ENCODE measurements at places on chromosomes 7 and 10.

DNA sequence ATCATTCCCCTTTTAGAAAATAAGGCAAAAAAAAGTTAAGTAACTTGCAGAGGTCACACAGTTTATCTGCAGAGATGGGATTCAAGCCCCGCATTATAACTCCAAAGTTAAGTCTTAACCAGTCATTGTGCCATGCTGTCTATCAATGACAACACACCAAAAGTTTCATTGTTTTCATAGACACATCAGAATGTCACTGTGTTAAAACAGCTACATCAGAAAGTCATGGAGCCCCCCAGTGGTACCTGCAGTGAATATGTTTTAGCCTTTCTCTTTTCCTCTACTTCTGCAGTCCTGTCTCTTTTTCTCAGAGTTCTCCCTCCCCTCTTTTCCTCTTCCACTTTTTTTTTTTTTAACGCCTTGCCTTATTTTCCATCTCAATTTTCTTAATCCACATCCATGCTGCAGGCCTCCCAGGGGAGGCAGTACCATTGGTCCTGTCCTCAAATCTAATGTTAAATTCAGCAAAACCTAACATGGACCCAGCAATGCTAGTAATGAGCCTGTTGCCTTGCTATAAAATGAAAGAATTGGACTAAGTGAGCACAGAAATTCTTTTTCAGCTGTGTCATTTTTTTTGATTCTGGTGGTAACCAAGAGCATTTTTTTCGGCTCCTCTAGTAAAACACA lies 3.8 kb upstream of the NRCAM start:
- peak; percentile 29 for DNase-seq

- peak; percentile 80 for DNase-seq
Measured at GRCh38 chr7:137930581-137930980, 71.3 kb downstream of the CREB3L2 start.

- DNase-seq, result no peak
Measured at GRCh38 chr10:73847031-73847430, 27.3 kb downstream of the CAMK2G start.

GRCh38 chr7:107078517-107078966 lies 34.0 kb downstream of the PRKAR2B start:
- DNase-seq, result no peak

DNA sequence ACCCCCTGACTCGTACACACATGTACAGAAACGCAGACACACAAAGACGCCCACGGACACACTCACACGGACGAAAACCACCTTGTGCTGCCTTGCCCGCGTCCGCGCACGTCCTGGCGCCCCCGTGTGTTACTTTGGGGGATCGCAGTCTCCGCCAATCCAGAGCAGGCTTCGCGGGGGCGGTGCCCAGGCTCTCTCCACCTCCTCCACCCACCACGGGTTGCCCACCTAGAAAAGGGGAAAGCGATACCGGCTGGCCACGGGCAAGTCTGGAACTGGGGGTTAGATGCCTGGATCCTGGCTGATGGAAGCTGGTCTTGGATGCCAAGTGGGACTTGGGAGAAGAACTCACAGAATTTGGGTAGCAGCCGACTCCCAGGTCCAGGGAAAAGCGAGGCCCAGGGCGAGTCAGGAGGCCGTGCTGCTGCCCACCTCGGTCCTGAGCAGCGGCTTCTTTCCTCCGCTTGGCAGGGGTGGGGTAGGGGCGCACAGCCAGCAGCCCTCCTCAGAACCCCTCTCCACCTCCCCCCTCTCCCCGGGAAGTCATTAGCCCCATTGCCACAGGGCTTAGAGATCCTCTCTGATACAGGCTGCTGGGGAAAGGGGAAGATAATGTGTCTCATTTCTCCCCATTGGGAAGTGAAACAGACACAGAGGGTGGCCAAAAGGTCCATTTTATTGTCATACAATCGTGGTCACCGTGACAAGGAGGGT lies 4.6 kb upstream of the VGF start:
- DNase-seq, result no peak
